SJCRH30 (cell line): ENCODE measurements at places on chromosomes 7 and 10. TPM values are rescaled to one million over a fixed set of nuclear protein-coding genes. Genes with fewer than 3 reads are reported as not detected.
A peak's percentile ranks its signal among the peaks of the same experiment; 100 is the strongest.

GRCh38 chr10:91343010-91343409, 67.1 kb upstream of the HECTD2 start:
- DNase-seq, result no peak
- no peaks in the 10 kb centered on the region for H3K36me3 ChIP-seq
- peaks cover 41% of the 10 kb centered on the region for H3K4me1 ChIP-seq

DNA sequence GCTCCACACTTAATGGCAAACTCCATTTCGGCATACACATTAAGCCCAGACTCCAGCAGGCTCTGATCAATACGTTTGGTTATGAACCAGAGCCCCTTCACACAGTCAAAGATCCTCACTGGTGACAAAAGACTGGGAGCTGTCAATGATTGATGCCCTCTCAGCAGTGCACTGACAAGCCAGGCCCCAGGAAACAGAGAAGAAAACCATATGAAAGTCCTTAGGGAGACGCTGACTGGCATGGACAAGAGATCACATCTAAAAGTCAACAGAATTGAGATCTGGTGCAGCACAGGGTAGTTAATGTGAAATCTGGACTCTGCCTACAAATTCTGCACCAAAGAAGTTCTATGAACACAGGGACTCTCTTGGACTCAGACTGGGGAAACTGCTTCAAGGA, 600.9 kb upstream of the NRP1 start:
- no peaks in the 10 kb centered on the region for H3K36me3 ChIP-seq
- no peaks in the 10 kb centered on the region for H3K27me3 ChIP-seq
- H3K27ac ChIP-seq, result no peak overlapping the region

DNA sequence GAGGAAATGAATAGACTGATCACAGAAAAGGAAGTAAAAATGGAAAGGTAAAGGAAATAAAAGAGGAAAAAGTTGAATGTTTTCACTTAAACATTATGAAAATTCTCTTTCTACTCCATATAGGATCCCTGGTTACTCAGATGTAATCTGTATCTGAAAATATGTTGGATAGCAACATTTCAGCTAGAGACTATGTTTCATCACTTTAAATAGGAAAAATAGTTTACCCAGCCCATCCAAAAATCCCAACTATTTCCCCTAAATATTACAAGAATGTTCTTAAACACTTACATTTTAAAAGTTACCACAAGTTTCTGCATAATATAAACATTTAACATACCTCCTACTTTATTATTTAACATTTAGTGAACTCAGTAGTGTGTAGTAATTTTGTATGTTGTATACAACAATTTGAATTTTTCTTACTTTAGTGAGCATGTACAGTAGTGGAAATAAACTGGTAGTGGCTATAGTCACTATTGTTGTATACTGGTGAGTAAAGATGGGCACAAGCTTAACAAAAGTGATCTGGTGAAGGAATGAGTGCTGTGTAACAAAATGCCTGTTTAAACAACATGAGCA, 27.1 kb downstream of the SLF2 start:
- no peak overlapping the region for H3K4me3 ChIP-seq
- no peak for DNase-seq
- H3K27ac ChIP-seq, result no peak overlapping the region

- H3K27ac ChIP-seq, result no peak overlapping the region
- H3K4me1 ChIP-seq, result peaks cover 24% of the 10 kb centered on the region
- no peak overlapping the region for H3K4me3 ChIP-seq
- no peaks in the 10 kb centered on the region for H3K36me3 ChIP-seq
- H3K27me3 ChIP-seq, result no peaks in the 10 kb centered on the region
- no peak for DNase-seq
Measured at GRCh38 chr7:40723829-40724228, 589.0 kb downstream of the SUGCT start.

GRCh38 chr10:99793819-99794218, 11.4 kb downstream of the ABCC2 start:
- H3K27ac ChIP-seq, result no peak overlapping the region
- DNase-seq, result no peak
- H3K27me3 ChIP-seq, result 0 out of 2 replicates have a peak, but pooled peaks cover 3% of the 10 kb centered on the region
- H3K4me1 ChIP-seq, result no peaks in the 10 kb centered on the region

- no peak overlapping the region for H3K4me3 ChIP-seq
- H3K4me1 ChIP-seq, result peaks cover 54% of the 10 kb centered on the region
- H3K27me3 ChIP-seq, result no peaks in the 10 kb centered on the region
- no peaks in the 10 kb centered on the region for H3K36me3 ChIP-seq
- H3K27ac ChIP-seq, result no peak overlapping the region
- no peak for DNase-seq
Measured at GRCh38 chr7:93013446-93014061, 104.2 kb downstream of the SAMD9 start.

DNA sequence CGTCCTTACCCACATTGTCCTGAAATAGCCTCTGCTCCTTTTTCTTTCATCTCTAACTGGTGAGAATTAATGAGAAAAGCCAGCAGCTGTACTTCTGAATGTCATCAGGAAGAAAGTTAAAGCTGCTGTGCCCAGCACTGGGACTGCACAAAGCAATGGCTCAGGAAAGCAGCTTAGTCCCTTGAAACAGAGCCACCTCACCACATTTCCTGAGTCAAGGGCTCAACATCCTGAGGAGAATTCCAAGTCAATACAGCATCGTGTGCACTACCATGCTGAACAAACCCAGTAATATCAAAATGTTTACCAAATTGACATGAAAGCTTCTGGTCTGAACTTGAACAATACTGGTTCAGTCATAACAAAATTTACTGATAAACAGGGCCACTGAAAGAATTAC, 140.1 kb downstream of the KMT2E start:
- H3K27me3 ChIP-seq, result no peaks in the 10 kb centered on the region
- no peak overlapping the region for H3K4me3 ChIP-seq
- DNase-seq, result no peak
- H3K36me3 ChIP-seq, result 0 out of 2 replicates have a peak, but pooled peaks cover 3% of the 10 kb centered on the region
- H3K27ac ChIP-seq, result no peak overlapping the region
- no peaks in the 10 kb centered on the region for H3K4me1 ChIP-seq

GRCh38 chr7:137915266-137915665, 68.5 kb upstream of the DGKI start:
- H3K27ac ChIP-seq, result no peak overlapping the region
- no peak overlapping the region for H3K4me3 ChIP-seq
- H3K4me1 ChIP-seq, result no peaks in the 10 kb centered on the region

GRCh38 chr7:158992759-158993158, 136.4 kb downstream of the DYNC2I1 start:
- H3K27me3 ChIP-seq, result no peaks in the 10 kb centered on the region
- DNase-seq, result no peak
- peaks cover 17% of the 10 kb centered on the region; the same call in 1 of the 2 replicates for H3K4me1 ChIP-seq

GRCh38 chr10:88531392-88532052, 51.6 kb downstream of the RNLS start:
- H3K27ac ChIP-seq, result no peak overlapping the region
- no peaks in the 10 kb centered on the region for H3K4me1 ChIP-seq
- H3K27me3 ChIP-seq, result no peaks in the 10 kb centered on the region

DNA sequence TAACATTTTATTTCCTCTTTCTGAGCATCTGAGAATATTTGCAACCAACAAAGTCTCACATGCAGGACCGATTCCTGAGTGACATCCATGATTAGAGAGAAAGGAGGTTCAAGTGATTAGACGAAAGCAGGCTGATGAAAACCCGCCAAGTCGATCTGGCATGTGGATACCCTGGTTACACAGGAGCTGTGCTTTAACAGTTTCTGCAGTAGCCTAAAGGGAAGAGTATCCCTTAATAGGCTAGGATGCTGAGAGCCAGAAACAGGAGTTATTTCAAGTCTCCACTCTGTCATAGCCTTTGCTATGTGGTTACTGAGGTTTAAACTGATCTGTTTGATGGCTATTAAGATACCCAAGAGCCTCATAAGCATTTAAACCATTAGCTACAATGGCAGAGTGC, 82.5 kb downstream of the PRKCQ start:
- no peak overlapping the region for H3K27ac ChIP-seq
- no peaks in the 10 kb centered on the region for H3K4me1 ChIP-seq
- H3K36me3 ChIP-seq, result no peaks in the 10 kb centered on the region
- no peak for DNase-seq
- H3K4me3 ChIP-seq, result no peak overlapping the region
- no peaks in the 10 kb centered on the region for H3K27me3 ChIP-seq

DNA sequence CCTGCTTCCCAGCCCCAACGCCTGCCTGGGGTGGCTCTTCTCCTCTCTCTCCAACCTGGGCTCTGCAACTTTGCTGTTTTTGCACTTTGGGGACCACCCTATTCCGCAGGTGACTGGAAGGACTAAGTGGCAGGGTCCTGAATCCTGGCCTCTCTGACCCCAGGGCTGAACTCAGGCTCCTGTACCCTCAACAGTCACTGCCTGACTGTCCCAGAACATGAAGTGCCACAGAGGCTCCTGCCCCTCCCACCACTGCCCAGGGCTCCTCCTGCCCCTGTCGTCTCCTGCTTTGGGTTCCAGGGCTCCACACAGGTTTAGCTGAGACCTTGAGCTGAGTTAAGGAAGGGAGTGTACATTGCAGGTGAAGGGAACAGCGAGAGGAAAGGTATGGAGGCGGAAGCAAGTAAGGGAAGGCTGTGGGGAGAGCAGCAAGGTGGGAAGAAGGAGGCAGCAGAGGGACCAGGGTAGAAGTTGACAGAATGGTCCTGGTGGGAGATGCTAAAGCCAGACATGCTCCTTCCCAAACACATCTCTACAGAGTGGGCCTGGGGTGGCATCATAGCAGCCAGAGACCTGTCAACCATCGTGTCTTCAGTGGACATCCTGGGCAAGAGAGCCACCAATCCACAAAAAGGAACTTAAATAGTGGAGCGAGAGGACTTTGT, 5.7 kb upstream of the GRID1 start:
- H3K36me3 ChIP-seq, result no peaks in the 10 kb centered on the region
- H3K4me3 ChIP-seq, result no peak overlapping the region
- no peak overlapping the region for H3K27ac ChIP-seq
- H3K27me3 ChIP-seq, result no peaks in the 10 kb centered on the region
- no peaks in the 10 kb centered on the region for H3K4me1 ChIP-seq

DNA sequence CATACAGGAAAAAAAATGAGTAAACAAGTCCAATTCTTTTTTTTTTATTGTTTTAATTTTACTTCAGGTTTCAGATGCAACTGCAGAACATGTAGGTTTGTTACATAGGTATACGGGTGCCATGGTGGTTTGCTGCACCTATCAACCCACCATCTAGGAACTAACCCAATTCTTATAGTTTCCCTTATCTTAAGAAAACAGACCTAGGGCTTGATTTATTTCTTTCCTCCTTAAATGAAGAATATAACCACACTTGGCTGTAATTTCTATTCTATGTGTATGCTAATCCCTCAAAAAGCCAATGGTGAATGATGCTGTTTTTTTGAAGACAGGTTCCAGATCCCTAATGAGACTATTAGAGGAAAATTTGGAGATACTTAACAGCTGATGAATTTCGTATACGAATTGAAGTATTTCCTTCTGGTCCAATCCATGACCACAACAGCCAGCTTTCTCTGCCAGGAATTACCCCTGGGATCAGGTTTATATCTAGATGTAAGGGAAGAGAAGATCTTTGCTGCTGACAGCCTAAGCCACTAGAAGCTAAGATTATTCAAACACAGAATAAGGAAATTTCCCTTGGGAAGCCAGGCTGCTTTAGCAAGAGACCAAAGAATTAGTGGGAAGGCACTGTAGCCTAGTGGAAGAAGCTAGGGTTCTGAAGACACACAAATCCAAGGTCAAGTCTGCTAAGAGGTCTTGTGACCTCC, 115.8 kb downstream of the INHBA start:
- no peaks in the 10 kb centered on the region for H3K36me3 ChIP-seq
- H3K4me1 ChIP-seq, result no peaks in the 10 kb centered on the region
- H3K27me3 ChIP-seq, result no peaks in the 10 kb centered on the region
- no peak overlapping the region for H3K27ac ChIP-seq
- DNase-seq, result no peak

DNA sequence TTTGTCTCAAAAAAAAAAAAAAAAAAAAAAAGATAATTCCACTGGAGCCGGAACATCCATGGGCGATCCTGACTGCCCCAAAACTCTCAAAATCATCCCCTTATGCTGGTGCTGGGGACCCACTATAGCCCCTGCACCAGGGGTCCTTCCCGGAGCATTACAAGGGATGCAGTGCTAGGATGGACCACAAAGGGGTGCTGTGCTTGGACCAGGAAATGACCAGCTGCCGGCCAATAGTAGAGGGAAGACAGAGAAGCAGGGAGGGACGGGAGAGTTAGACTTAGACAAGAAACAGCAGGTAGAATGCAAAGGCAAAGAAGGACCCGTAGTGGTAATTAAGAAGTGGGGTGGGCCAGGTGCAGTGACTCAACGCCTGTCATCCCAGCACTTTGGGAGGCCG, 40.5 kb downstream of the RCC1L start:
- H3K36me3 ChIP-seq, result no peaks in the 10 kb centered on the region; the same call in 1 of the 2 replicates
- DNase-seq, result peak; percentile 55
- no peak overlapping the region for H3K4me3 ChIP-seq
- H3K27me3 ChIP-seq, result no peaks in the 10 kb centered on the region
- H3K27ac ChIP-seq, result no peak overlapping the region

DNA sequence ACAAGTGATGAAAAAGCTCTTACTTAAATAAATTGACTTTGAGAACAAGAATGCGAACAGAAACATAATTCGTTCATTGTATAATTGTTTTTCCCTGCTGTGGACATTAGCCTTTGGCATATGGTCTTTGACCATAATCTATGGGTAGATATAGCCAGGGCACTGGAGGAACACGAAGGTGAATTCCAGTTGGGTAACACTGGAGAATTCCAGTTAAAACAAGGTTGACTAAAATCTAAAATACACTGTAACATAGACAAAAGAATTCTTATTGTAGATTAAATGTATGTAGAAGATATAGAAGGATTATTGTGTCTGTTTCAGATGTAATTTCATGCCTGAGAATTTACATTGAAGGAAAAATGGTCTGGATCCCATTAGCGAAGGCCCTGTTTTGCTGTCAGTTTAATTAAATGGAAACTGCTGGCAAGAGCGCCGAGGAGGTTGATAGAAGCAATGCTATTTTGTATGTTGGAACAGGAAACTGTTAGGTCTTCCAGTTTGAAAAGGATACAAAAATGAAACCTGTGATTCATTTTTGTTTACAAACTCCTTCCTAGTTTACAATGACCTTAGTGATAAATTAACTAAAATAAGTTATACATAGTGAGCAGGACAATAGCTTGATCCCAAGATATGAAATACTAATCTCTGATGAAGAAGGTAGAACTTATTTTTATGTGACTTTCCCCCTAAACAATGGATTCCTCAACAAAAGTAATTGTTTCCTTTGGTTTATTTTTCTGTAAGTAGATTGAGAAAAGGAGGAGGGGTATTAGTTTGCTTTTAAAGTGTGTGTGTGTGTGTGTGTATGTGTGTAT, 68.9 kb downstream of the ARID5B start:
- no peak overlapping the region for H3K4me3 ChIP-seq
- no peak for DNase-seq
- H3K27ac ChIP-seq, result no peak overlapping the region
- H3K4me1 ChIP-seq, result peaks cover 9% of the 10 kb centered on the region
- no peaks in the 10 kb centered on the region; the same call in 1 of the 2 replicates for H3K36me3 ChIP-seq
- no peaks in the 10 kb centered on the region for H3K27me3 ChIP-seq

- no peaks in the 10 kb centered on the region for H3K36me3 ChIP-seq
- no peaks in the 10 kb centered on the region for H3K4me1 ChIP-seq
- H3K27me3 ChIP-seq, result no peaks in the 10 kb centered on the region
- no peak overlapping the region for H3K27ac ChIP-seq
Measured at GRCh38 chr10:76942628-76943416, 694.8 kb downstream of the KCNMA1 start.

- no peak overlapping the region for H3K4me3 ChIP-seq
- H3K36me3 ChIP-seq, result peaks cover 10% of the 10 kb centered on the region
- H3K27ac ChIP-seq, result no peak overlapping the region
- peaks cover 3% of the 10 kb centered on the region; the same call in 1 of the 2 replicates for H3K4me1 ChIP-seq
- no peak for DNase-seq
Measured at GRCh38 chr7:132910657-132911056, 171.2 kb downstream of the CHCHD3 start.

Gene ZFAND2A
- total RNA-seq, result 5.1 and 6.3 TPM in 2 replicates

Gene WEE2
- total RNA-seq, result not detected in 2 replicates

Gene ANKRD61
- total RNA-seq, result 0.23 and 0.63 TPM in 2 replicates

Gene ADO
- 25.4 and 29.9 TPM in 2 replicates for total RNA-seq

Gene AEBP1
- total RNA-seq, result 13.4 and 17.8 TPM in 2 replicates

Gene CDNF
- total RNA-seq, result 0.81 TPM in 1 of 2 replicates, not detected in the other

Gene GAD2
- total RNA-seq, result not detected in 2 replicates

Gene EGR2
- 0.71 and 1.3 TPM in 2 replicates for total RNA-seq

Gene ACTR3C
- total RNA-seq, result 1.7 and 4.6 TPM in 2 replicates

Gene ASB10
- total RNA-seq, result not detected in 2 replicates
